Central memory CD8-positive, alpha-beta T cell (primary cell): ENCODE measurements at places on chromosomes 4 and X.

DNA sequence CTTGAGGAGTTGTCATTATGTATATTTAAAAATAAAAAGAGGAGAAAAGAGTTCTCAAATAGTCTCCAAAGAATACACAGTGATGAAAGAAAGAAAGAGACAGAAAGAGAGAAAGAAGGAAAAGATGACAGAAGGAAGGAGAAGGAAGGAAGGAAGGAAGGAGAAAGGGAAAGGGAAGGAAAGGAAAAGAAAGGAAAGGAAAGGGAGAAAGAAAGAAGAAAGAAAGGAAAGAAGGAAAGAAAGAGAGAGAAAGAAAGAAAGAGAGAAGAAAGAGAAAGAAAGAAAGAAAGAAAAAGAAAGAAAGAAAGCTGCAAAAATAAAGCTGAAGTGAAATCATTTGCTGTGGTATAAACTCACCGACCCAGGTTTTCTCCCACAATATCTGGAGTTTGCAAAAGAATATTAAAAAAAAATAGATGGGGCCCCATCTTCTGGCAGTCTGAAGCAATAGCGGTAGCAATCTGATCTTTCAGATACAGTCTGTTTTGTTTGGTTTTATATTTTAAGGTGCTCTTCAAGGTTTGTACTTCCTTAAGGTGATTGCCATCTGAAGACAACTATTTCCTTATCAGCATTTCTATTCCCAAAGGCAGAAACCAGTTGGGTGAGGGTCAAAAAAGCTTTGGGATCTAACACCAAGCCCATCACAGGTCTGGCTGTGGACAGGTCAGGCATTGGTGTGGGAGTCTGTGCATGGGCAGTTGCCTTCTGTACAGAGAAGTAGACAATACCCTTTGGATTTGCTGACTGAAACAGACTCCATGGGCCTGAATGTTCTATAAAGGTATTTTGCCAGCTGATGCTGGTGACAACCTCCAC lies 160.4 kb downstream of the CPEB2 start:
- no peak for DNase-seq

- no peak for DNase-seq
Observed at GRCh38 chrX:150310417-150310816, 52.7 kb upstream of the MAMLD1 start.

GRCh38 chrX:76407795-76408194 lies 19.7 kb upstream of the MAGEE1 start:
- DNase-seq = no peak

DNA sequence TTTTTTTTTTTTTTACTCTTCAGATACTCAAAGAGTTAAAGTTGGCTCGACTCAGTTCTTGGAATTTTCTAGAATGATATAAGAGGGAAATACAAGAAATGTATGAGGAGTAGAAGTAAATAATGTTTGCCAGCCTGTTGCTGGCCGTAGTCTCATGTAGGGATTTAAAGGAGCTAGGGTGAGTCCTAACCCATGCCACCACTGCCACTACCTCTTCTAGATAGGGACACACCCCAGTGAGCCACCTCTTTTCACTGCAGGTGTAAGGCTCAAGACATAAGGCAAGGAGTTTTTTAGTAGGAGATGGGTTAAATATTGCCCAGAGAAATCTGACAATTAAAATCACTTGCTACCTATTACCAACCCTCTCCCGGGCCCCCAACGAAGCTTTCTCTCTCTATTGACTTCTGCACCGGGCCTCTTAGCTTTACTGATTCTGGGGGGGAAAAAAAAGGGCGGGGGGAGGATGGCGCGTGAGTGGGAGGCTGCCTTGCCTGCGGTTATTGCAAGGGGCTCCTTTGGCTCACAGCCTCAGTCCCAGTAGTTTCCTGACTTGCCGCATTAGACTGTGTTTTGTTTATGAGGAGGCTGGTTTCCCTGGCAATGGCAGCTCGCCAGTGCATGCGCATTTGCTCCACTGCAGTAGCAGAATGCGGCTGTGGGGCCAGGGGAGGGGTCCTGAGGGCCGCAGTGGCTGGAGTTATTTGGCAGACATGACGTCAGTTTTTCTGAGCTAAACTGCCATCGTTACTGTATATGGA lies 3.0 kb downstream of the LINC00632 start:
- DNase-seq = no peak

- no peak for DNase-seq
Observed at GRCh38 chrX:39167791-39168190, 366.5 kb downstream of the MID1IP1 start.

- DNase-seq = no peak
Observed at GRCh38 chrX:5388087-5388486, 840.6 kb downstream of the NLGN4X start.

- no peak for DNase-seq
Observed at GRCh38 chrX:12951595-12951975, 23.3 kb upstream of the TMSB4X start.
